ENCODE measurements at places on chromosomes 12 and 14.
A peak's percentile ranks its signal among the peaks of the same experiment; 100 is the strongest.

DNA sequence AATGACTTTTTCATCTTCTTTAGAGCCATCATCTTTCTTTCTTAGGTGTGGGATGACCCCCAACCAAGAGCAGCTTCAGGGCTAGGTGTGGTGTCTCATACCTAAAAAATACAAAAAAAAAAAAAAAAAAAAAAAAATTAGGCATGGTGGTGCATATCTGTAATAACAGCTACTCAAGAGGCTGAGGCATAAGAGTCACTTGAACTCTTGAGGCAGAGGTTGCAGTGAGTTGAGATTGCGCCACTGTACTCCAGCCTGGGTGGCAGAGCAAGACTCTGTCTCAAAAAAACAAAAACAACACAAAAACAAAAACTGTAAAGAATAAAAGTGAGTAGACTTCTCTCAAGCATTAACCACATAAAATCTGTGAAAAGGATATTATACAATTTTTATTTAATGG, 8.0 kb upstream of the ATF7IP start:
- DNase-seq = no peak

GRCh38 chr14:91897106-91897701, 29.9 kb upstream of the TC2N start:
- no peak for DNase-seq

DNA sequence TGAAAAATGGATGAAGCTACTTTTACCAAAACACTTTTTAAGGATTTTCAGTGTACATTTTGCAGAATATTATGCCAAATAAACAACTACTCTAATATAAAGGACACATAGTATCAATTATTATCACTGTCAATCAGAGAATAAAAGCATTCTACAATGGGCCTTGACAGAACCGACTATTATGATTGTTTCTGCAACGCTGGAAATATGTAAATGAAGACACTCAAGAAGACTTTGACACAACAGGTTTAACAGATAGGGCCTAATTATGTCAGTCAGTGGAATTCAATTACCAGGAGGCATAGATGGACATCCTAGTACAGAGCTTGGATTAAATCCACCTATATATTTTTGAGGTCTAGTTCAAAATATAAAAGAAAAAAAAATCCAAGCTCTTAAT, 58.7 kb upstream of the SOX5 start:
- DNase-seq = no peak

DNA sequence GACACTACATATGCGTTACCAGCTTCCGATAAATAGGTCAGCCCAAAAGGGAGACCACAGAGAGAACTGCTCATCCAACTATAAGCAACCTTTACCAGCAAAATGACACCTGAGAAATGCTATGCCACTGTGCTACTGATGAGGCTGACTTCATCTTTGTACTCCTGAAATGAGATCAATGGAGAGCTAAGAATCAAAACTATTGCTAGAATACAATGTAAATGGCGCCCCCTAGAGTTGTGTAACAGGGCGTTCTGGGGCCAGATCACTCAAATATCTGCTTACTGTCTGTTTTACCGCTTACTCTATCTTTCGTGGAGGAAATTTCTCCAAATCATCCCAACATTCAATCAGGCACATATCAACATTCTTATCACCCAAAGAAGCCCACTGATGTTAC, 4.6 kb downstream of the ZNF384 start:
- peak; percentile 22 for DNase-seq

DNA sequence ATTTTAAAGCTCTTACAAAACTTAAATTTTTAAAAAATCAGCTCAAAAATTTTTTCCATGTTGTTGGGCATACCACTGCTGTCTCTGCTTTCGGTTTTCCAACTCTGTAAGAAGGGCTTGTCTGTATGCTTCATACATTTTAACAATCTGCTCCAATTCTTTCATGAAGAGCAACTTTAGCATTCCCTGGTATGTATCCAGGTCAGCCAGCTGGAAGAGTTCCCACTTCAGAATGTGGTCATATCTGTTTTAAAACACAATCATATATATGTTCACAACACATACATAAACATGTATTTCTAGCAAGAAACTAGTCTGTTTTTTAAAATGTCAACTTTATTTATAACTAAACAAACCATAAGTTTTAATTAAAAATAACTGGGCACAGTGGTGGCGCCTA, 33.0 kb downstream of the SAV1 start:
- DNase-seq = no peak

- no peak for DNase-seq
Measured at GRCh38 chr12:62657363-62657632, 190.7 kb downstream of the MON2 start.
